ENCODE measurements at places on chromosomes 5 and 9.

GRCh38 chr5:152256580-152256979, 148.5 kb downstream of the NMUR2 start:
- no peak for DNase-seq

DNA sequence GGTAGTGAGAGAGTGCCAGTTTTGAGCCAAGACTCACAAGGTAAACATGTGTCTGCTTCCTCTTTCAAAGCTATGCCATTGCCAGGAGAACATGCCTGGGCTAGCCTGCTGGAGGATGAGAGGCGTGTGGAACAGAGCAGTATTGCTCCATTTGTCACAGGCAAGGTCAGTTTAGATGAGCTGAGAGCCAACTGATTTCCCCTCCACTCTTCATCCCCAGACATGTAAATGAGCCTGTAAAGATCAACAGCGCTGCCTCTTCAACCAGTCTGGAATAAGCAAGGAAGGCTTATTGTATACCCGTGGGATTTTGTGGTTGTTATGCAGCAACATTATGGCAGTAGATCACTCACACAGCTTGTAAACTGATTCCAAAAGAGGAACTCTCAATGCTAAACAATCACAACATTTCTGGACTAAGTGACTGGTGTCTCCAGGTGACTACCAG, 8.2 kb upstream of the GDNF start:
- DNase-seq: no peak

GRCh38 chr5:103120607-103121200, 603 bp downstream of the PPIP5K2 start:
- DNase-seq: no peak

DNA sequence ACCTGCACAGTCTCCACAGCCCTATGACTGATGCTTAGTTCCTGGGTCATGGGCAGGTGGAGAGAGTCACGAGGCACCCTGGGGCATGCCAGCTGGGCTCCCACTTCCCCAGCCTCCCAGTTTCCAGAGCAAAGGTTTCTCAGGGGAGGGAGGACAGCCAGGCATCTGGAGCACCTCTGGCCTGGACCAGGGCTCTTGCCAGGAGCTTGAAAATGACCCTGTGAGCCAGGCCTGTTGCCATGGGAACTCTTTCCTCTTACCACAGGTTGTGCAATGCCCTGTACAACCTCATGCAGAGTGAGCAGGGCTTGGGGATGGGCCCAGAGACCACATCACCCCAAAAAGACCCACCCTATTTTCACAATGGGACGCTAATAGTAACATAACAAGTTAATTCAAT, 113.1 kb downstream of the PSD2 start:
- no peak for DNase-seq

DNA sequence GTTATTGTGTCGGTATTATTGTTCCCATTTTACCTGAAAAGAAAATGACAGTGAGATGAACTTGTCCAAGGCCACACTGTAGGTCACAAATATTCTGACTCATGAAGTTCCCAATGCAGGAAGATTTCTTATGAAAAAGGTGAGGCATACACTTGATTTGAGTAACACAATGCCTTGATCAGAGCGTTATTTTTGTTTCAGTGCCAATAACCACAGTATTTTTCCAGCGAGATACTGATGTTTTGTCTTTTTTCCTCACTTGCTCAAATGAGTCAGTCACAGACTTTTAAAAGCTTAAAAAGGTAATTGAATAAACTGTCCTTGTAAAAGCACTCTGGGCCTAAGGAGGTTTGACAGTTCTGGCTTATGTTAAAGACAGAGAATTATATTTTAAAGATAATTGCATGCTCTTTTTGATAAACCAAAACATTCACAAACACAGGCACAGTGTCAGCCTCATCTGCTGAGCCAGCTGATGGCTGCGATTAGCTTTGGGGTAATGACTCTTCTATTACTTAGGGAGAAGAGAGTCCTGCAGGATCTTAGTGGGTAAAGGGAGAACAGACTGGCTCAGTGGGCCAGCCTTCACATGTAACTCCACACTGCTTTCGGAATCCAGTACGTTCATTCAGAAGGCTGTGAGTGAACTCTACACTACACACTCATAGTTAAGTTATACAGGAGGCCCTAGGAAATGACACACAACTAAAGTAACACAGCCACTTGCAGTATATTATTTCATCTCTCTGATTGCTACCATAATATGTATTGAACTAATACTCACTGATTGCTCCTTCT, 165.5 kb upstream of the CD180 start:
- DNase-seq: no peak

GRCh38 chr9:113967380-113967779, 91.3 kb downstream of the ZNF618 start:
- DNase-seq: no peak

DNA sequence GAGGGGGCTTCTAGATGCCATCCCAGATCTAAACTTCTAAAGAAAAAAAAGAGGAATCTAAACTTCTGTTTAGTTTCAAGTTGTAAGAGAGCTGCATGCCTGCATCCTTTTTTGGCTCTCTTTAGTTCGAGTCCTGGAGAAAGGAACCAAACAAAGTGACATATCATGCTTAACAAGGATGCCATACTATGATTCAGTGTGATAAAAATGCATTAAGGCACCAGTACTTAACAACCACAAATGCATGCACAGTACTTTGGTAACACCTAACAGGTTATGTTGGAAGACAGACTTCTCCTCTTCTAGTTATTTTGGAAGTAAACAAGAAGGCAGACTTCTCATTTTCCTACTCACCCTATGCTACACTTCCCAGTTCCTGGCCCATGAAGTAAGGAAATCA, 27.3 kb downstream of the NME5 start:
- no peak for DNase-seq

Data from HuH-7.5 (cell line).